ENCODE measurements at places on chromosomes 2 and 18. TPM values are rescaled to one million over a fixed set of nuclear protein-coding genes. Genes with fewer than 3 reads are reported as not detected.

DNA sequence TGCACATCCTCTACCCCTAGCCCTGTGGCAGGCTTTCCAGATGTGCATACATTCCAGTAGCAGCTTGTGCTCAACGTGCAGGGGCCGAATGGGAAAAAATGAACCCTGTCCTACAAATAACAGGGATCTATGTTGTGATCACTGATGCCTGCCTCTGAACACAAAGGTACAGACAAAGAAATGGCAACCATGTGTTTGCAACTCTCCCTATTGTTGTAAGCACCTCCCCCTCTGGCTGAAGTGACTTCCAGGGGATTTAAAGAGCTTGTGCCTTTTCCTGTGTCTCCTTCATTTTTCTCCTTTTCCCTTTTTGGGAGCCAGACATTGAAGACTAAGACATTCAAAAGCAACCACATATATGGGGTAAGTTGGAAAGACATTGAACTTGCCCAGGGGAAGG lies 21.6 kb downstream of the ARHGAP25 start:
- DNase-seq = no peak

DNA sequence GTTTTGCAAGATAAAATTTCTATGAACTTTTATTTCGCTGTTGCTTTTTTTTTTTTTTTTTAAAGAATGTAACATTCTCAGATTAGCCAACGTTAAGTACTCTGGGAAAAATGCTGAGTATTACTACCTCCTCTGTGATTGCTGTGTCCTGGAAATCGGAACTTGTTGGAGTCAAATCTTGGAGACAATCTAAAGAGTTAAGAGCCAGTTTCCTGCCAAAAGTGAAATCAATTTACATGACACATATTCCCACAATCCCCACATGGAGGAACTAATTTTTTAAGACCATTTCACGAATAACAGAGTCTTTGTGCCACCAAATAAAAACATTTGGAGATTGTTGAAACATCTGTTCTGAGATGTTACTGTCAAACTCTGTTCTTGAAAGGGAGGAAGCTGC lies 127.8 kb downstream of the MEP1B start:
- DNase-seq = no peak

The KIAA1328 gene
- 8.3 TPM for total RNA-seq

The SESTD1 gene
- total RNA-seq = 4.1 TPM

The RBM44 gene
- total RNA-seq = 0.35 TPM
